ENCODE measurements at places on chromosomes 2 and 18.

DNA sequence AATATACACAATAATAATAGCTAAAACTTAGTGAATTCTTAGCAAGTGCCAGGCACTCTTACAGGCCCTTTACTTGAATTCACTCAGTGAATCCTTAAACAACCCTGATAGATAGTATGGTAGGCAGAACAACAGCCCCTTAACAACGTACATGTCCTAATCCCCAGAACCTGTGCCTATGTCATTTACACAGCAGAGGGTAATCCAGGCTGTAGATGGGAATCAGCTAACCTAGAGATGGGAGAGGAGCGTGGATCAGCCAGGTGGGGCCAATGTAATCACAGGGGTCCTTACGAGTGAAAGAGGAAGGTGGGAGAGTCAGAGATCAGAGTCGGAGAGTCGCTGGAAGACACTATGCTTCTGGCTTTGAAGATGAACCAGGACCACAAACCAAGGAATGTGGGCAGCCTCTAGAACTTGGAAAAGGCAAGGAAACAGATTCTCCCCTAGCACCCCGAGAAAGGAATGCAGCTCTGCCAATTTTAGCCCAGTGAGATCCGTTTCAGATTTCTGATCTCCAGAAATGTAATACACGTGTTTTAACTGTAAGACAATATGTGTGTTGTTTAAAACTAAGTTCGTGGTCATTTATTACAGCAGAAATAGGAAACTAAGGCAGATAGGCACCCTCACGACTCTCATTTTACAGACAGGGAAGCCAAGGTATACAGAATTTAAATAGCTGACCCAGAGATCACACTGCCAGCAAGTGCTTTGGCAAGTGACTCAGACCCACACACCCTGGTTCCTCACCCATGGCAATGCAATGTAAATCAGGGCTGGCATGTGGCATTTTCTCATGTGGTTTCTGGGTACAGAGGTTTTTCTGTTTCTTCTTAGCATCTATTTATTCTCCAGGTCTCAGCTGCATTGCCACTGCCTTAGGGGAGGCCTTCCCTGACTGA lies 68.9 kb downstream of the DOCK10 start:
- DNase-seq, result no peak

- DNase-seq, result no peak
These were observed 69.1 kb upstream of the MAP4K3 start for GRCh38 chr2:39506215-39506614.

DNA sequence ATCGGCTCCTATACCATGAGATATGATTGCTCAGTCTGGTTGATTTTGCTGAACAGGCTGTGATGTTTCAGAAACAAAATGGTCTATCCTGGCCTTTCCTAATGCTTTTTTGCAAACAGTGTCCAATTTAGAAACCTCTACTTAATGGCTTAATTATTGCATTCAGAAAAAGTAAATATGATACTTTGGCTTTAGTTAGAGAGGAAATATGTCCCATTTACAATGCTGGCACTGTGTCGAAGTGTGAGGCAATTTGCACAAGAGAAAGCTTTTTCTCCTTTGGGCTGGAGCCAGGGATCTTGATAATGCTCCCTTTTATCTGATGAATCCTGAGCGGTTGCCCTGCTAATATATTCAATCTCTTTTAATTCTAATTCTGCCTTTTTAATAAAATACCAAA lies 418.9 kb downstream of the EPHA4 start:
- no peak for DNase-seq

DNA sequence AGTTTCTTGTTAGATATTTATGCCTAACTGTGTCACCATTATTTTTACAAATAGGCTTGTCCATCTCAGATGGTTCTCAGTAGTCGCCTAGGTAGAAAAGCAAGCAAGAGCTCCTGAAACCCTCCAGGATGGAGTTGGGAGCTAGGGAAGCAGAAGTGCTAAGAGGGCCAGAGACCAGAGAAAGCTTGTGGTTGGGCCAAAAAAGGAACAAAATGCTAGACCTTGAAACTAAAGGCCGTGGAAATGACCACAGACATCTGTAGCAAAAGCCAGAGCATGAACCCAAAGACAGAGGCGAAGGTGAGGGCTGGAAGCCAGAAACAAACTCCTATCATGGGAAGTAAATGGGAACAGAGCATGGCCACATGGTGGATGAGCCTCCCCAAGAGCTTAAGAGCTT lies 29.9 kb upstream of the RMDN2 start:
- DNase-seq, result no peak

DNA sequence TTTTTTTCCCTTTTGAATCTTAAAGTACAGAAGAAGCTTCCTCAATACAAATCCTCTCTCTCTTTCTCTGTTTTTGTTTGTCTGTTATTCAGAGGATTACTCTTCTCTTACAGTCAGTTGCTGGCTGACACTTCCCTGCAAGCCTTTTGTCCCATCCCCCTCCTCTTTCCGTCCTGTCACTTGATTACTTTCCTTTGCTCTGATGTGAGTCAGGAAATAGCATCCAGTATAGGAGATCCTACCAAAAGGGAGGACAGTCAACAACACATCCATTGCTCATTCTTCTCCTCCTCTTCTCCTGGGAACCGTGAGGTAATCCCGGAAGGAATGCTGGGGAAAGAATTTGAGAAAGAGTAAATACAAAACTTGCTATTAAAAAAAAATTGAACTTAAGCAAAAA lies 79.3 kb upstream of the SCN7A start:
- peak; percentile 9 for DNase-seq

GRCh38 chr18:63303547-63303946 lies 16.0 kb downstream of the BCL2 start:
- no peak for DNase-seq

DNA sequence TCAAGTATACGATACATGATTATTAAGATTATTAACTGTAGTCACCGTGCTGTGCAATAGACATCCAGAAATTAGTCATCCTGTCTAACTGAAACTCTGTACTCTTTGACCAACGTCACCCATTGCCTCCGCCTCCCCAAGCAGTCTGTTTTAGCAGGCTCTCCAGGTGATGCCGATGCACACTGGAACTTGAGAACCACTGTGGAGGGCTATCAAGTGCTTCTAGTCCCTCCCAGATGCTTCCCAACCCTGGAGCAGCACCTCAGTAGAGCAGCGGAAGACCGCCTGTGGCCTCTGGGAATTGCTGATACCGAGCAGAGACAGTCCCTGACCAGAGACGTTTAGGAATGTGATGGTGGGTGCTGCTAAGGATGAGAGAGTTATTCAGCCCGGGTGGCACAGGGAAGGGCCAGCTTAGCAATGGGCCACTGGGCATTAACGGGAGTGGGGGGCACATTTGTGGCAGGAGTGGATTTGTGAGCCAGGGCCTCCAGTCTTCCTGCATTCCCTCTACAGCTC lies 50.7 kb downstream of the LIPG start:
- no peak for DNase-seq

GRCh38 chr2:120745420-120746111 lies 9.9 kb downstream of the GLI2 start:
- DNase-seq, result no peak

DNA sequence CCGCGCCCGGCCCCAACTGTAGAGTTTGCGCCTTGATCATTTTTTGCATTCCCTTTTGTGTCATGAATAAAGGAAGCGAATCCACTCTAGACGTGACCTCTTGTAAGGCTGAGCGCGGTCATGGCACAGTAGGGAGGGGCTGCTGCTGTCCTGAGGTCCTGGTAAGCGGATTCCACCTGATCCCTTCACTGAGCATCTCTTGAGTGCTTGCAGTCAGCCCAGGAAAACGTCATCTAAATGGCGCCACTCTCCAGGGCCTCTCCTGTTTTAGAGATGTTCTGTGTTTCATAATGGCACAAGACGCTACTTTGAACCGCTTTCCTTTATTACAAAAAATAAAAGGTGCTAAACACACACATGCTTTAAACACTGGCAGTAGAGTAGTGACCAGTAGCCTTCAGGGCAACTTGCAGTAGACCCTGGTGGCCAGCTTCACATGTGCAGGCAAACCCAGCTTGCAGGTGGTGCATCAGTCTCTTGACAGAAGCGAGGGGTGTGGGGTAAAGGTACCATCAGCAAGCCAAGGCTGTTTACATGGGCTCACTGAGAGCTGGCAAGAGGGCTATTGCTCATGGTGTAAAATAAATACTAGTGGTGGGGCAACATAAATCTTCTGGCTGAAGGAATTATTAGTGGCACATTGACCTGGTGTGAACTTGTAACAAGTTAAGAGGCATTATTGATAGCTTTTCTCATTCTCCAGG lies 43.0 kb upstream of the ACKR3 start:
- DNase-seq, result no peak

DNA sequence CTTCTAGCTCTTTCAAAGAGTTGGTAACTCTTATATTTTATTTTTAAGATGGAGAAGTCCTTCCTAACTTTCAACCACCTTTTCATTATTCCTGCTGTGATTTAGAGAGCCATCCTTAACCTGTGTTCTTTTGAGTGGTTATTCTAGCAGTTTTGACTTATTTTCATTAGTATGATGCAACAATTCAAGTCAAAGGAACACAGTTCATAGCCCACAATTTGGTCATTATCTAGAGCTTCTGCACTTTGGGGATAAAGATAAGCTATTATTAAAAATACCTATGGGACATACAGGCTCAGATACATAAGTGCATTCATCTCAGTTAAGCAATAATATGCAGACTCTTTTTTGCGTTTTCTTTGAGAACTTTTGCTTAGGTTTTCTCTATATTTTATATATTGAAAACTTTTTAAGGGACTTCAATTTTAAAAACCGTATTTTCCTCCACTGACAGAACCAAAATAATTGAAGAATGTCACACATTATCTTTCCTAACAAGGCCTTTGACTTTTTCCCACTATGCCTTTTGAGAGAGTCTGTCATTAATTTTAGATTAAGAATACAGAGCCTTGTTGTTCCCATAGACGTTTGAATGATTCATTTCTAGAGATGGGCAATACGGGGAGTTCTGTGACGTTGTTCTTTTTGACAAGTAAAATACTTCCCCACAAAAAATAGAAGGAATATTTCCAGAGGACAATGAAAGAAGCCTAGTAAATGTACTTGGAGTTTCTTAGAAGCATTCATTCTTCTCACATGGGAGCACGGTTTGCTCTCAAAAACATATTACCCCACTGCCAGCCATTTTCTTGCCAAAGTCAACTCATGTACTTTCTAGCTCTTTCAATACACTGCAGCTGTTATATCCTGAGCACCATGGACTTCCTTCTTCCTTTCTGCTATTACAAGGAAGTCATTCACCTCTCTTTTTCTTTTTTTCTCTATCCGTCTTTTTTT lies 42.9 kb upstream of the RASGRP3 start:
- no peak for DNase-seq

DNA sequence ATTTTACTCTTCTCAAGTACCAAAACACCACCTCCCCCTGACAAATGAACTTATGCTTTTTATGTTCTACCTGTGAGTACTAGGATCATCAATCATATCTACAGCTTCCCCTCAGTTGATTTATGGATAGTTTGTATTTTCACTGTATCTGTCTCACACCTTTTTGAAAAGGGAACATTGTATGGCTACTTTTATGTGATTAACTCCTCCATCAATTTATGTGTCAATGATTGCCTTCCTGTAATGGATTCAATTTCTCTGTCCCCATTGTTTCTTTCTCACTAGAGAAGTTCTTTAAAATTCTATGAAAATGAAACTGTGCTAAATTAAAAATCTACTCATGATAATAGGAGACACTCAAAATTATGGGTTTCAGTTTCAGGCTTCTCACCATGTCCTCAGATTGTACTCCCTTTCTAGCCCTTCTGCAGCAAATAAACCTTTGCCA lies 935.0 kb downstream of the TRIB2 start:
- no peak for DNase-seq

GRCh38 chr2:45332567-45332966 lies 278.5 kb downstream of the SRBD1 start:
- no peak for DNase-seq

DNA sequence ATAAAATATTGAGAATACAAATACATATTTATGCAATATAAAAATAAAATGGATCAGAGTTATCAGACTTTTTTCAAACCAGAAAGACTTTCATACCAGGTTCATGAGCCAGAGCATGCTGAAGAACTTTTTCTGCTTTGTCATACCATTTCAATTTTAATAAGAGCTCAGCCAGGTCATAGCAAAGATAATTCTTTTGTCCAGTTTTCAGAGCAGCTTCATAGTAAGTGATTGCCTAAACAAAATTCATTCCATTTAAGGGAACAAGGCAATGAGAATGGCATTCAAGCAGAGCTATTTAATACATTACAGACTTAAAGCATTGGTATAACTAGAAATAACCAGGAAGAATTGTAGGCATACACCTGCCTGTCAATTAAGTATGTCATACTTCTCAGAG lies 42.3 kb downstream of the TTC21B start:
- no peak for DNase-seq

GRCh38 chr2:28566521-28567041 lies 70.7 kb downstream of the PLB1 start:
- DNase-seq, result peak; percentile 40

DNA sequence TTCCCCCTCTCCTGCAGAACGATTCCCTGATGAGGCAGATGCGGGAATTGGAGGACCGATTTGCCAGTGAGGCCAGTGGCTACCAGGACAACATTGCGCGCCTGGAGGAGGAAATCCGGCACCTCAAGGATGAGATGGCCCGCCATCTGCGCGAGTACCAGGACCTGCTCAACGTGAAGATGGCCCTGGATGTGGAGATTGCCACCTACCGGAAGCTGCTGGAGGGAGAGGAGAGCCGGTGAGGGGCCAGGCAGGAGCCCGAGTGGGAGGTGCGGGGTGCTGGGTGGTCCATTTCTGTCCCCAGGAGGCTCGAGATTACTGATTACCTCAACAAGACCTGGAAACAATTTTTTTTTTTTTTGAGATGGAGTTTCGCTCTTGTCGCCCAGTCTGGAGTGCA lies 3.1 kb downstream of the DES start:
- DNase-seq, result no peak

GRCh38 chr2:12256206-12256605 lies 460.5 kb upstream of the TRIB2 start:
- no peak for DNase-seq

- no peak for DNase-seq
These were observed 461 bp downstream of the PRADC1 start for GRCh38 chr2:73232403-73233153.

DNA sequence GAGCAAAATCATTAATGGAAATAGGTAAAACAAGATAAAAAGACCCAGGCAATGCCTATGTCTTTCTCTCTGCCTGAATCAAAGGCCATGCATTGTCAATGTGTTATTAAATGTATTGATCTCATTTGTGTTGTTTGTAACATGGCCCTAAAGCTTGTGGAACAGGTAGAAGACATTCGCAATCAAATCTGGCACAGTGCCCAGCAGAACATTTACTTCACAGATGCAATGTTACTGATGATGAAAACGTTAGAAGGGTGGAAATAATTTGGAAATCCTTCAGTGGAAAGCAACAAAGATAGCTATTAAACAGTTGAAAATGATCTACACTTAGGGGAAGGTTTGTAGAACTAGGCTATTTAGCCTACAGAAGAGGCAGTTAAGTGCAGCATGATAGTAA lies 368.2 kb downstream of the EPHA4 start:
- no peak for DNase-seq

DNA sequence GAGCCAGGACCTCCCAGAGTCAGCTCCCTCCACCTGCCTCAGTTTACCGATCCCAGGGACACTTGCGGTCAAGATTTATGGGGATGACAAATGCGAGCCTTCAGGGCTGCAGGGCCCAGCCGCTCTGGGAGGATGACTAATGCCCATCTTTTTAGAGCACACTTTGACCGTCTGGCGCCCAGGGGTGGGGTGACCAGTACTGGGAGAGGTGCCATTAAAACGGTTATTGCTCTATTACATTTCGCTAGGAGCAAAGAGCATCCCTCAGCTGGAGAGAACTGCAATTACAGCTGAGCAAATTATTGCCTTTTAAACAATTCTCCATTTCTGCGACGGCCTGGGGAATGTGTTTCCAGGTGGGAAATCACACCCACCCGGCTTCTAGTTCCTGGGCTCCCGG lies 42.6 kb upstream of the HPCAL1 start:
- DNase-seq, result no peak

Measured in fibroblast of skin of left biceps (primary cell).